A549 treated with ZK216348 at 1 μM for 4 hours (cell line): ENCODE measurements at places on chromosomes 12 and 14. TPM values are rescaled to one million over a fixed set of nuclear protein-coding genes. Genes with fewer than 3 reads are reported as not detected.

Gene FGF23
- not detected in 5 replicates for total RNA-seq

Gene TMEM121
- 2.1 to 11.7 TPM (median 10.8 TPM) in 5 replicates for total RNA-seq

Gene CERS5
- 24.3 to 33.2 TPM (median 25.7 TPM) in 5 replicates for total RNA-seq

Gene ARMH4
- 0.53 to 1.1 TPM (median 0.62 TPM) in 5 replicates for total RNA-seq

Gene AMDHD1
- 1.9 to 2.4 TPM (median 2.3 TPM) in 5 replicates for total RNA-seq

Gene C3AR1
- total RNA-seq: not detected in 5 replicates

Gene EFS
- total RNA-seq: not detected in 5 replicates

Gene RNASE1
- 0.19 to 0.33 TPM (median 0.27 TPM) in 3 of 5 replicates, not detected in the others for total RNA-seq

Gene ITPR2
- 1.4 to 3.2 TPM (median 2.4 TPM) in 5 replicates for total RNA-seq

Gene PRB2
- total RNA-seq: not detected in 5 replicates

Gene TSPAN11
- 0.04 to 0.16 TPM (median 0.08 TPM) in 4 of 5 replicates, not detected in the other for total RNA-seq

Gene HPD
- total RNA-seq: 1.0 to 2.0 TPM (median 1.5 TPM) in 5 replicates

Gene STAB2
- total RNA-seq: not detected in 5 replicates

Gene GOLGA3
- total RNA-seq: 16.7 to 25.7 TPM (median 23.4 TPM) in 5 replicates

Gene SLC6A12
- total RNA-seq: 0.50 to 1.5 TPM (median 0.55 TPM) in 5 replicates

Gene CIT
- 10.5 to 16.3 TPM (median 13.4 TPM) in 5 replicates for total RNA-seq

Gene TAS2R46
- not detected in 5 replicates for total RNA-seq

Gene CFAP73
- 0.20 TPM in 1 of 5 replicates, not detected in the others for total RNA-seq

Gene RAD9B
- total RNA-seq: 0.13 to 0.71 TPM (median 0.27 TPM) in 5 replicates

Gene ATG101
- 63.3 to 103 TPM (median 101 TPM) in 5 replicates for total RNA-seq

Gene SYCP3
- not detected in 5 replicates for total RNA-seq

Gene GSC
- total RNA-seq: 0.37 to 0.87 TPM (median 0.52 TPM) in 5 replicates

Gene DENND5B
- total RNA-seq: 9.6 to 17.3 TPM (median 15.4 TPM) in 5 replicates

Gene DEGS2
- 0.91 to 2.0 TPM (median 1.6 TPM) in 5 replicates for total RNA-seq
